ENCODE measurements at places on chromosomes 6 and 20.

- no peak for DNase-seq
Measured at GRCh38 chr20:46694484-46694883, 5.2 kb upstream of the TP53RK start.

DNA sequence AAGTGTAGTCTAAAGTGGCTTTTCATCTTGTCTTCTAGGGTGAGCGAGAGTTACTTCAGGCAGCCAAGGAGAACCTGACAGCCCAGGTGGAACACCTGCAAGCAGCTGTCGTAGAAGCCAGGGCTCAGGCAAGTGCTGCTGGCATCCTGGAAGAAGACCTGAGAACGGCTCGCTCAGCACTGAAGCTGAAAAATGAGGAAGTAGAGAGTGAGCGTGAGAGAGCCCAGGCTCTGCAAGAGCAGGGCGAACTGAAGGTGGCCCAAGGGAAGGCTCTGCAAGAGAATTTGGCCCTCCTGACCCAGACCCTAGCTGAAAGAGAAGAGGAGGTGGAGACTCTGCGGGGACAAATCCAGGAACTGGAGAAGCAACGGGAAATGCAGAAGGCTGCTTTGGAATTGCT, 27.1 kb downstream of the C20orf173 start:
- DNase-seq: no peak

DNA sequence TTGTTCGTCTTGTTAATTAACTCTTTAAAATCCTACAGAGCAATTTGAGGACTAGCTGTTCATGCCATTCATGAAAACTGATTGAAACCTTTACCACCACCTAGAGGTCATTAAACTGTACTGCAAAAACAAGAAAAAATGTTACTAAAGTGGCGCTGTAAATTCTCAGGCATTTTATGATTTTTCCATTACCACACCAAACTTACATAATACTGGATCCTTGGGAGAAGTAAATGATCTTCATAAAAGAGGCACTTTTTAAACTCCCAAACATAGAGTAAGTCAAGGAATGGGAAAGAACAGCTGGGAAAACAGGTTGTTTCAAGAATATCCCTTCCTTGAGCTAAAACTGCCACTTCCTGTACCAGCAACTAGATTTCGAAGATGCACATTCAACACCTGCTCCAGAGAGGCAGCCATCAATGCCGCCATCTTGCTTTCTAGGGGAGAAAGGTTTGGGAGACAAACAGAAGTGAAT, 54.3 kb downstream of the MYLIP start:
- DNase-seq: peak; percentile 55

DNA sequence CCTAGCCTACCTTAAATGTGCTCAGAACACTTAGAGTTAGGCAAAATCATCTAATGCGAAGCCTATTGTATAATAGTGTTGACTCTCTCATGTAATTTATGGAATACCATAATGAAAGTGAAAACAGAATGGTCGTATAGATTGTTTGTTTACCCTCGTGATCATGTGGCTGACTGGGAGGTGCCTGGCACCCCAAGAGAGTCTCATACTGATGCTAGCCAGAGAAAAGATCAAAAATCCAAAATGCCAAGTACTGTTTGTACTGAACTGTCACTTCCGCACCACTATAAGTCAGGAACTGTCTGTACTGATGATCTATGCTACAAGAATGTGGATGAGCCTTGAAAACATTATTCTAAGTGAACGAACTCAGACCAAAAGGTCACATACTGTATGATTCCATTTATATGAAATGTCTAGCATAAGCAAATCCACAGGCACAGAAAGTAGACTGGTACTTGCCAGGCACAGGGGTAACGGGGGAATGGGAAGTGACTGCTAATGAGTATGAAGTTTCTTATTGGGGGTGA, 22.4 kb downstream of the ZMYND8 start:
- DNase-seq: peak; percentile 59

DNA sequence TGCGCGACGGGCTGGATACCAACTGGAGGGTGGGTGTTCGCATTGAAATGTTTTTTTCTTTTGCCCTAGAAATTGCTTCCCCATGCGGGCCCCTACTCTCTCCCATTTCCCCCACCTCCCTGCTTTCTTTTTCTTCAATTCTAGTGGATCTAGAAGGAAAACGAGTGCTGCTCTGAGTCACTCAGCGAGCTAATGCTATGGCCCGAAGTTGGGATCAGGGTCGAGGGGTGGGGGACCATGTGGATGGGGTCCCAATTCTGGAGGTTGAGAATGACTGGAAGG, 71.5 kb downstream of the SOX4 start:
- peak; percentile 27 for DNase-seq

DNA sequence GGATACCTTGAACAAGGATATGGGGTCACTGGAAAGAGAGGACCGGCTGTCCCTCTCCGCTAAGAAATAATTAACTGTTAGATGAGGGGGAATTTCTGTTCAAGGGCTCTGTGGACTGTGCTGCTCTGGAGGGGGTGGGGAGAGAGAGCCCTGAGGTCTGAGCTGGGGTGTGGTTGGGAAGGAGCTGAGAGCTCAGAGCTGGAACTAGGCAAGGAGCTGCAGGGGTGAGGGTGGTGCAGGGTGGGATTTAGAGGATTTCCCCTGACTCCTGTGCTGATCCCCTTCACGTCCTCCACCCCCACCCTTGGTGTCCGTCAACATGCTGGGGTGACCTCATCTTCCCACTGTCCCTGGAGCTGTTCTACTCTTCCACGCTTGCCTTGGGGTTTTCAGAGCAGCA, 52.5 kb downstream of the HLA-A start:
- DNase-seq: no peak

GRCh38 chr20:19624221-19624965, 133.7 kb upstream of the RIN2 start:
- DNase-seq: no peak

- DNase-seq: no peak
Measured at GRCh38 chr6:51105357-51105756, 286.7 kb downstream of the TFAP2B start.

- DNase-seq: no peak
Measured at GRCh38 chr6:144394210-144394609, 109.1 kb downstream of the UTRN start.

DNA sequence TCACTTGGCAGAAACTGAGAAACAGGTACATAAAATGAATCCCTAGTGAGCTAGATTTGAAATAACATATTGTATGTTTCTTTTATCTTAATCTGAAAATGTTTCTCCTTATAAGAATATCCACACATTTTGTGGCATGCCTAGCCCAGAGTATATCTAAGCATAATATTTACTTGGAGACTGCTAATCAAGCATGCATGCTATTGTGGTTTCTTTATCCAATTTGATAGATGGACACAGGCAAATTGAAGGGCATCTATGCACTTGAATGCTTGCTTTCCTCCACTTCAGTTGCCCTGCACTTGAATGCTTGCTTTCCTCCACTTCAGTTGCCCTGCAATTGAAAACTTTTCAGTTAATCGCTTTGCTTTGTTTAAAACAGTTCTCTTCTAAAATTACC, 729.8 kb downstream of the TBC1D32 start:
- DNase-seq: no peak

GRCh38 chr6:142416179-142416578, 114.4 kb downstream of the ADGRG6 start:
- DNase-seq: peak; percentile 72

- no peak for DNase-seq
Measured at GRCh38 chr6:10355115-10355702, 59.7 kb downstream of the TFAP2A start.

- DNase-seq: no peak
Measured at GRCh38 chr6:151280859-151281258, 41.1 kb downstream of the AKAP12 start.

DNA sequence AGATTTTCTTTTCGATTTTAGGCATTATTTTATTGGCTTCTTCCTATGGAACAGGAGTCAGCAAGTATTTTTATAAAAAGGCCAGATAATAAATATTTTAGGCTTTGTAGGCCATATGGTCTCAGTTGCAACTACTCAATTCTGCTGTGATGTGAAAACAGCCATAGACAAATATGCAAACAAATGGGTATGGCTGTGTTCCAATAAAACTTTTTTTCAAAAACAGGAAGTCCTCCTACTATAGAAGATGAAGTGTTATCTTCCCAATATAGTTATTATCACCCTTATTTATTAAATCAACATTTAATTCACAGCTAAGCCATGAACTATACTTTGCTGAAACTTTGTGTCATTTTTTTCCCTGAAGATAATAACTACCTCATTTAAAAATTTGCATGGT, 57.2 kb downstream of the CHD6 start:
- DNase-seq: no peak

GRCh38 chr6:36917541-36918193, 31.9 kb downstream of the C6orf89 start:
- DNase-seq: peak; percentile 52
